ENCODE measurements at places on chromosomes 11 and 22. TPM values are rescaled to one million over a fixed set of nuclear protein-coding genes. Genes with fewer than 3 reads are reported as not detected.

DNA sequence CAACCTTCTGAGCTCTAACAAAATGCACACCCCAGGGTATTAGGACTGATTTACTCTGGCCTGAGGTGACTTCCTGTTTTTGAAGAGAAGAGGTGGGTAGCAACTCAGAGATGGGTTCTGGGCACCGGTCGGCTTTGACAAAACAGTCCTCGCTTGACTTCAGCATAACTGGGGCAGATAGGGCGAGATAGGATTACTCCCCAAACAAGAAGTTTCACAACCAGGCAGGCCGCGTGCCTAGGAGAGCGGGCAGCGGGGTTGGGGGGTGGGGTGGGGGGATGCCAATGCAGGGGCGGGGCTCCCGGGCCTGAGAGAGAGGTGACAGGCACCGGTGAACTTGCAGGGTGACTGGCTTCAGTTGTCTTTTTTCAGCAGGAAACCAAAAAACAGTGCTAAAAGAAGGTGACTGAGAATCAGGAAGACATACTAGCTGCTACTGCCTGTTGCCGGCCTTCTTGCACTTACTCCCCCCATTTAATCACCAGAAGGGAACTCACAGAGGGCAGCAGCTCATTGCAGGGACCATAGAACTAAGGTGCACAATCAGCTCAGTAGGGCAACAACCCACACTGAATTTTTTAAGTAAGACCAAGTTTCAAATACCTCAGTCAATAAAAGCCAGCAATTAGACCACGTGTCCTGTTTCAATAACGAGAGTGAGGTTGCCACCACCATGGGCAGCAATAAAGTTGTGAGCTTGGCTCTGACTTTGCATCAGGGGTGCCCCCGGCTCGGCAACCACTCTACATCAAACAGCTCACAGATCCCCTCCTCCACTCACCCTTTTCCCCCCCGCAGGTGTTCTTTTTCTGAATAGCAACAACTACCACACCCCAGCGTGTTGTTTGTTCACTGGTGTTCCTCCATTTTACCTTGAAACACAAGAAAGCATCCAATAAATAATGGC, 37.2 kb upstream of the ETS1 start:
- H3K4me3 ChIP-seq, result no peak overlapping the region
- no peaks in the 10 kb centered on the region for H3K36me3 ChIP-seq
- peaks cover 32% of the 10 kb centered on the region for H3K27me3 ChIP-seq
- peaks cover 17% of the 10 kb centered on the region for H3K4me1 ChIP-seq

GRCh38 chr11:118610225-118610772, 2.9 kb downstream of the PHLDB1 start:
- DNase-seq, result no peak
- peak overlapping the region; percentile 21 for H3K4me3 ChIP-seq
- peaks cover 45% of the 10 kb centered on the region for H3K27me3 ChIP-seq
- no peak overlapping the region for H3K27ac ChIP-seq
- no peaks in the 10 kb centered on the region for H3K36me3 ChIP-seq

GRCh38 chr11:59680287-59681154, 11.7 kb upstream of the PATL1 start:
- H3K27ac ChIP-seq, result peak overlapping the region; percentile 15
- no peaks in the 10 kb centered on the region for H3K27me3 ChIP-seq
- H3K4me3 ChIP-seq, result no peak overlapping the region
- DNase-seq, result peak; percentile 90
- no peaks in the 10 kb centered on the region for H3K36me3 ChIP-seq

DNA sequence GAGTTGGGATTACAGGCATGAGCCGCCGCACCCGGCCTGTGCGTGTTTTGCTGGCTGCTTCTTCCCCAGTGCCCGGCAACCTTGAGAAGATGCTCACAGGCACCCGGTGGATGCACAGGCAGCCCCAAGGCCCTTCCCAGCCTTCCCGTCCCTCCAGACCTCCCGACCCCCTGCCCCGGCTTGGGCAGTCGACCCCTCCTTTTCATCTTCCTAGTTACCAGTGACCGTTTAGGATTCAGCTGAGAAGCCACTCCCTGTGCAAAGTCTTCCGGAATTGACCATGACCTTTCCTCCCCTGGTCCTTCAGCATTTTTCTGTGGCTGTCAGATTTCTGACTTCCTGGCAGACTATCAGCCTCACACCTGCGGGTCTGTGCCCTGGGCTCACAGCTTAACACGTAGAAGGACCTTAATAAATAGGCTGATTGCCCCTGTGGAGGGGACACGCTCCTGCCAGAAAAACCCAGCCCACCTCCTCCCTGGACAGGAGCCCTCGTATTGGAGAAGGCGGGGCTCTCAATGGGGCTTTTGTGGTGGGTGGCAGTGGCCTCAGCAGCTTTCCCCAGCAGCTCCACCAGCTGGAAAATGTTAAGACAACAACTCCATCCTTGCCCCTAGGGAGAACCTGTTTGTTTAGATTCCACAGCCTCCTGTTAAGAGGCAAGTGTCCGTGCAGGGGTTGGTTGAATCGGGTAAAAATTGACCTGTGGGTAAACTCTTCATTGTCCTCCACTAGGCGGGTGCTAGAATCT, 10.4 kb upstream of the ANO1 start:
- peaks cover 21% of the 10 kb centered on the region for H3K27me3 ChIP-seq
- DNase-seq, result peak; percentile 34
- no peak overlapping the region for H3K4me3 ChIP-seq

GRCh38 chr11:17743808-17744119, 9.2 kb downstream of the KCNC1 start:
- no peaks in the 10 kb centered on the region for H3K36me3 ChIP-seq
- no peak overlapping the region for H3K27ac ChIP-seq
- H3K27me3 ChIP-seq, result peaks cover 3% of the 10 kb centered on the region
- peak; percentile 21 for DNase-seq

IMMP1L gene
- total RNA-seq, result 35.5 TPM

DNA sequence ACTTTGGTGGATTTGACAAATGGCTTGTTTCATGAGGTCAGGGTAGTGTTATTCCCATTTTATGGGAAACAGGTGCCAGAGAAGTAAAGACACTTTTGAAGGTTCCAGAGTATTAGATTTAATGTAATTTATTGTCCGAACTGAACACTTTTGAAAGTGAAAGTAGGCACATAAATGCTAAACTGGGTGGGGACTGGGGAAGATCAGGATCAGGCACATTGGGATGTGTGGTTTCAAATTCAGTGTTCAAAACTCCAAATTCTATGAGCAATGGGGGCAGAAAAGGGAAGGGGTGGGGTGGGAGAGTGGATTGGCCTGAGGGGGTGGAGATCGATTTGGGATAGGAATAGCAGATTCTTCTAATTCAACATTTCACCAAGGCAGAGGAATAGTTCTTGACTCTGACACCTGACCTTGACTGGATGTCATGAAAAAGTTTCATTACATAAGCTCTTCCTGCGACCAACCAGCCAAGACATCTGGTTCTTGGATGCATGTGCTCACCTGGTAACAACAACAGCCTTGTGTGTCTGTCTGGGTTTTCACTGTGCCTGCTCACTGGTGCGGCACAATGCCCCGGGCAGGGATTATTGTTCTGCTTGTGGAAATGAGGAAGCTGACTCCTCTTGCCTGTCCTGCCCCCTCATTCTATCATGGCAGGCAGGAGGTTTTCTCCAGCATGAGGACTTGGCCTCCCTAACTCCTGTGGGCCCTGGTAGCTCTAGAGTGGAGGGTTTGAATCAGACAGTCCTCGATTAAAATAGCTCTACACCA, 10.8 kb downstream of the PPFIBP2 start:
- H3K27ac ChIP-seq, result no peak overlapping the region
- H3K27me3 ChIP-seq, result no peaks in the 10 kb centered on the region
- no peaks in the 10 kb centered on the region for H3K36me3 ChIP-seq
- no peaks in the 10 kb centered on the region for H3K4me1 ChIP-seq
- no peak for DNase-seq

DNA sequence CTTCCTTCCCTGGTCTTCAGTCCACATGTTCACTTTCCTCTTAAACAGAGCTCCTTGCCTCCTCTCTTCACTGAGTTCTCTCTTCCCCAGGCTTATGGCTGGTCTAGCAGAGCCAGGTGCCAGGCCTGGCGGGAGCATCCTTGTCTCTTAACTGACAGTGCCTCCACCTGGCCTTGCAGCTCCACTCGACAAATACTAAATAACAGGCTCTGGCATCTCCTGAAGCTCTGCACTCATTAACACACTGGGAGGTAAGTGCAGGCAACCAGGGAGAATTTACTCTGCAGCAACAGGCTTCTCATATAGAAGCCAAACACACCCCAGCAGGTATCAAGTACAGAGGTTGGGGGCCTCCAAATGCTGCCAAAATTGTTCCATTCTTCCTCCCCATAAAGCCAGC, 438.1 kb downstream of the SOX6 start:
- H3K4me1 ChIP-seq, result peaks cover 6% of the 10 kb centered on the region
- H3K36me3 ChIP-seq, result no peaks in the 10 kb centered on the region
- DNase-seq, result no peak
- H3K27me3 ChIP-seq, result no peaks in the 10 kb centered on the region
- no peak overlapping the region for H3K4me3 ChIP-seq

MYBPC3 gene
- 489 TPM for total RNA-seq

DNA sequence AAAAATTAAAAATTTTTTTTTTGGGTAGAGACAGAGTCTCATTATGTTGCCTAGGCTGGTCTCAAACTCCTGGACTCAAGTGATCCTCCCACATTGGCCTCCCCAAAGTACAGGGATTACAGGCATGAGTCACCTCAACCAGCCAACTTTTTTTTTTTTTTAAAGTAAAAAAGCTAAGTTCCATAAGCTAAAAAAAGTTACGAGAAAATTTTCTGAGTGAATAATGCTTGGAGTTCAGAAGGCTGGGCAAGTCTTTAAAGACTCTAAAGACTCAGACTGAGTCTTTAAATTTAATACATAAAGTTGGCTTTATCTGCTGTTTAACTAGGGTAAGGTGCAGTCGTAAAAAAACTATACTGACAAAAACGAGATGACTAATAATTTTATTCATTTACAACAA, 5.6 kb downstream of the DDX6 start:
- H3K27me3 ChIP-seq, result no peaks in the 10 kb centered on the region
- peaks cover 32% of the 10 kb centered on the region for H3K36me3 ChIP-seq
- H3K27ac ChIP-seq, result no peak overlapping the region
- H3K4me3 ChIP-seq, result no peak overlapping the region
- H3K4me1 ChIP-seq, result peaks cover 5% of the 10 kb centered on the region

RNF215 gene
- 39.8 TPM for total RNA-seq

GRCh38 chr22:28938286-28938833, 55.0 kb downstream of the ZNRF3 start:
- H3K4me1 ChIP-seq, result peaks cover 55% of the 10 kb centered on the region
- DNase-seq, result no peak
- H3K27ac ChIP-seq, result peak overlapping the region; percentile 22
- no peaks in the 10 kb centered on the region for H3K27me3 ChIP-seq
- H3K36me3 ChIP-seq, result no peaks in the 10 kb centered on the region

DNA sequence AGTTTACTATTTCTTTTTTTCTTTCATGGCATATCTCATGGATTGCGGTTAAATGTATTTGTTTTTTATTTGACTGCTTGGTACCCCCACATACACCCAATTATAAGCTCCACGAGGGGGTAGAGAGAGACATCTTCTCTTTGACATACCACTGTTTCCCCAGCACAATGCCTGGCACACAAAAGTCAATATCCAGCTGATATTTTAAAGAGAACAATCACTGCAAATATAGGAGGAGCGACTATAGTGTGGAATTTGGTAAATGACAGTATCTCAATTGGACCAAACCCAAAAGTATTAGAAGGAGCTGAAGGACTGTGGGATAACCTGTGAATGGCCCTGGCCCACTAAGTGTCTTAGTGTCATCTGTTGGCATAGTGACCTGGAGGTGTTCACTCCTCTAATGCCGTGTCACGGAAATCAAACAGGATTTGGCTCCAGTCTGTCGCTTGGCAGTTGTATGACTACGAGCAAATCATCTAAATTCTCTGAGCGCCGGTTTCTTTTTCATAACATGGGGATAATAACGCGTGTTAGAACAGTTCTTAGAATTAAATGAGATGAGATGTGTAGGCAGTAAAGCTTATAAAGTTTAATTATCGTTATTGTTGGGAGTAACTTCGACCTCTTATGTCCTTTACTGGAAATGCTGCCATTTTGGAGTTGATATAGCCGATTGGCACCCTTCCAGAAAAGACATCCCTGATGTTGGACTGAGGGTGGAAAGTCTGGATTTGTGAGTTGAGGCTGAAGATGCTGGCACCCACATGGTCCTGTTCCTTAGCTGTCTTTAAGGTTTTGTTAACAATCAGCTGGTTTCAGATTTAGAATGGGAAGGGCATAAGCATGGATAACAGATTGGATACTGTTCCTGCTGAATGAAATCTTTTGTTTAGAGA, 144.5 kb downstream of the DBX1 start:
- peaks cover 56% of the 10 kb centered on the region for H3K4me1 ChIP-seq
- no peak overlapping the region for H3K27ac ChIP-seq
- no peak for DNase-seq
- H3K4me3 ChIP-seq, result no peak overlapping the region
- no peaks in the 10 kb centered on the region for H3K36me3 ChIP-seq

FJX1 gene
- total RNA-seq, result 6.1 TPM

DNA sequence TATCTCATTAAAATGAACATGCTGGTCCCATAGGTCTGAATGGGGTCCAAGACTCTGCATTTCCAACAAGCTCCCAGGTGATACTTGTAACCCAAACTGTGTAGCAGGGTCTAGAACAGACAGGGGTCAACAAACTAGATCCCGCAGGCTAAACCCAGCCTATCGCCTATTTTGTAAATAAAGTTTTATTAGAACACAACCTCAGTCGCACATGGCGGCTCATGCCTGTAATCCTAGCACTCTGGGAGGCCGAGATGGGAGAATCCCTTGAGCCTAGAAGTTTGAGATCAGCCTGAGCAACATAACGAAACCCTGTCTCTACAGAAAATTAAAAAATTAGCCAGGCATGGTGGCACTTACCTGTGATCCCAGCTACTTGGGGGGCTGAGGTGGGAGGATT, 42.3 kb upstream of the HMGXB4 start:
- H3K27ac ChIP-seq, result no peak overlapping the region
- H3K27me3 ChIP-seq, result peaks cover 10% of the 10 kb centered on the region
- no peak for DNase-seq
- H3K4me1 ChIP-seq, result no peaks in the 10 kb centered on the region

DNA sequence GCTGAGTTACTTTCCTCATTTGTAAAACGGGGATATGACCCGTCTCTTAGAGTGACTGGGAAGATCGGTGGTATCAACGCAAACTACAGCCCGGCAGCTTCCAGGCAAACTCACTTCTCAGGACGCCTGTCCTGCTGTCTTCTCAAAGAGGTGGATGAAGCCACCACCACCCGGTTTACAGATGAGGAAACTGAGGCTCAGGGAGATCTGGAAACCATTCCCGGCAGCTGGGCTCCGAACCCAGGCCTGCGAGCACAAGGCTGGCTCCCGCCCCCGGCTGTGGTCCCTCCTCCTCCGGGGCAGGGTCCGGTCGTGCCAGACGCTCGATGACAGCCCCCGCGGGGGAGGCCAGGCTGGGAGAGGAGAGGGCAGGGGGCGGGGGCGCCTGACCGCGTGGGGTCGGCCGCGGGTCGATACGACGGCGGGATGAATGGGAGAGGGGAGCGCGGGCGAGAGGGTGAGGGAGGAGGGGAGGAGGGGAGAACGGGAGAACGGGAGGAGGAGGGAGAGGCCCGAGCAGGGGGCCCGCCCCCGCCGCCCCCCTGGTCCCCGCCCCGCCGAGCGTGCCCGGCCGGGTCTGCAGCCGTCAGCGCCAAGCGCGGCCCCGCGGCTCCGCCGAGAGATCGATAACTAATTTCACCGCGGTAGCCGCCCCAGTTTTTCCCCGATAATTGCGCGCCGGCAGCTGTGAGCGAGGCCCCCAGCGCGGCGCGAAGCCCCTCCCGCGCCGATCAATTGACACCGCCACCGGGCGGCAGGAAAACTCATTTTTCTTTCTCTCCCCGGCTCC, 14.0 kb downstream of the IGLL1 start:
- H3K27me3 ChIP-seq, result no peaks in the 10 kb centered on the region
- H3K4me3 ChIP-seq, result peak overlapping the region; percentile 35
- DNase-seq, result peak; percentile 67
- no peaks in the 10 kb centered on the region for H3K4me1 ChIP-seq
